Putamen (tissue), 1 donor: ENCODE measurements at places on chromosomes 16 and 17.
A peak's percentile ranks its signal among the peaks of the same experiment; 100 is the strongest.

- peak; percentile 90 for DNase-seq
Observed at GRCh38 chr16:1048442-1049112, 24.0 kb upstream of the SSTR5 start.

DNA sequence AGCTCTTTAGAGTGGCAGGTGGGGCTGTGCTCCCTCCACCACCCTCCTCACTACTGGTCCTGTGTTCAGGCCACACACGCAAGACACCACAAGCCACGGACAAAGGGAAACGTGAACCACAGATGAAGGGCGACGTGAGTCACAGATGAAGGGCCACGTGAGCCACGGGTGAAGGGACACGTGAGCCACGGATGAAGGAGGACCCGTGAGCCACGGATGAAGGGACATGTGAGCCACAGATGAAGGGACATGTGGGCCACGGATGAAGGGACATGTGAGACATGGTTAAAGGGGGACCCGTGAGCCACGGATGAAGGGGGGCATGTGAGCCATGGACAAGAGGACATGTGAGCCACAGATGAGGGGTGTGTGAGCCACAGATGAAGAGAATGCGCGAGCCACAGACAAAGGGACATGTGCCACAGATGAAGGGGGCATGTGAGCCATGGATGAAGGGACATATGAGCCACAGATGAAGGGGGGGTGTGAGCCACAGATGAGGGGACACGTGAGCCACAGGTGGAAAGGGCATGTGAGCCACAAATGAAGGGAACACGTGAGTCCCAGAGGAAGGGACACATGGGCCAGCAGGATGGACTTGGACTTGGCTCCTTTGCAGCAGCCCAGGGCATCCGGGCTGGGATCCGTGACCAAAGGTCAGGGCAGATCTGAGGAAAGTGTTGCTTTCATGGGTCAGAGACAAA is 15.6 kb downstream of the ZNF469 start:
- no peak for DNase-seq

- DNase-seq: no peak
Observed at GRCh38 chr16:11609474-11610120, 22.9 kb upstream of the LITAF start.

GRCh38 chr17:39952680-39953470 is 9.9 kb upstream of the GSDMA start:
- peak; percentile 94 for DNase-seq

DNA sequence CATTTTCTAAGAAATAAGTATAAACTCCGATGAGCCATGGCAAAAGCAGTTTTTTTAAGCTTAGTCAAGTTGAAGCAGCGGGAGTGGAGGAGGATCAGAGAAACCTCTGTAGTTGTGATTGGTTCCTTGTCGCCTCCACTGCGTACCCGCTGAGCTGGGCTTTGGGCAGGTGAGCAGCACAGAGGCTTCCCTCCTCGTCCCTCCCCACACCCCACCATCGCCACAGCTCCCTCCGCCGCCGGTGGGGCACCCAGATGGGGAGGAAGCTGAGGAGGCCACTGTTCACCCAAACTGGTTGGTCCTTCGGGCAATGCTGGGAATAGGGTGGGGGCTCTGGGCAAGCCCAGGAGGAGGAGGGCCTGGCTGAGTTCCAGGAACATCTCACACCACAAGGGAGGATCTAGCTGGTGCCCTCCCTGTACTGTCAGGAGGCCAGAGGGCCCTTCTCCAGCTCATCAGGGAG is 5.2 kb upstream of the MRPL38 start:
- DNase-seq: no peak

- DNase-seq: no peak
Observed at GRCh38 chr17:62794666-62794971, 13.5 kb downstream of the MARCHF10 start.

DNA sequence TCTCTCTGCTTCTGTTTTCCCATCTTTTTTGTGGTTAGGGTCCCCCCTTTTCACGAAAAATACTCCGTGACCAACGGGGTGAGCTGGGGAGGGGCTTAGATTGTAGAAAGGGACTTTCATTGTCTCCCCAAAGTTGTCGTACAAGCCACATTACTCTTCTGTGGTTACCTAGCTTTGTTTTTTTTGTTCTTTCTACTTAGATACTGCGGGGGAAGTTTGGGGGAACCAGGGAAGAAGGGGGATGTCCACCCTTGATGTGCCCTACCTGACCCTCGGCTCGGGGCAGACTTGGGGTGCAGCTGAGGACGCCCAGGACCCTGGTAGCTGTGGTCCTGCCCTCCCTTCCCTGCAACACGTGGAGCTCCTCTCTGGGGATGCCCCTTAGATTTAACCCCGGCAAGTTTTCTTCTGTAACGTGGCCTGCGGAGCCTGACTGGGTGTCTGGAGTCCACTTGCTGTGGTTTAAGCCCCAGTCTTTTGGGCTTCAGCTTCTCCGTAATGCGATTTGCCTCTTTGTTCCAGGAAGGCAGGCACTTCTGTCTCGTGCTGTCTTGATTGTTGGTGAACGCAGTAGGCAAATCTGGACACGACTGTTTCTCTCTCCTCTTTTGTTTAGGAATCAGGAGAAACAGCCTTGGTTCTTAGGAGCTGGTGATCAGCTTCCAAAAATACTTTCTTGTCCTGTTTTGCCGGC is 892 bp downstream of the ABCC1 start:
- DNase-seq: no peak

- DNase-seq: no peak
Observed at GRCh38 chr16:20944861-20945574, 44.4 kb downstream of the LYRM1 start.

- peak; percentile 95 for DNase-seq
Observed at GRCh38 chr17:32483451-32484019, 3.3 kb upstream of the CDK5R1 start.

DNA sequence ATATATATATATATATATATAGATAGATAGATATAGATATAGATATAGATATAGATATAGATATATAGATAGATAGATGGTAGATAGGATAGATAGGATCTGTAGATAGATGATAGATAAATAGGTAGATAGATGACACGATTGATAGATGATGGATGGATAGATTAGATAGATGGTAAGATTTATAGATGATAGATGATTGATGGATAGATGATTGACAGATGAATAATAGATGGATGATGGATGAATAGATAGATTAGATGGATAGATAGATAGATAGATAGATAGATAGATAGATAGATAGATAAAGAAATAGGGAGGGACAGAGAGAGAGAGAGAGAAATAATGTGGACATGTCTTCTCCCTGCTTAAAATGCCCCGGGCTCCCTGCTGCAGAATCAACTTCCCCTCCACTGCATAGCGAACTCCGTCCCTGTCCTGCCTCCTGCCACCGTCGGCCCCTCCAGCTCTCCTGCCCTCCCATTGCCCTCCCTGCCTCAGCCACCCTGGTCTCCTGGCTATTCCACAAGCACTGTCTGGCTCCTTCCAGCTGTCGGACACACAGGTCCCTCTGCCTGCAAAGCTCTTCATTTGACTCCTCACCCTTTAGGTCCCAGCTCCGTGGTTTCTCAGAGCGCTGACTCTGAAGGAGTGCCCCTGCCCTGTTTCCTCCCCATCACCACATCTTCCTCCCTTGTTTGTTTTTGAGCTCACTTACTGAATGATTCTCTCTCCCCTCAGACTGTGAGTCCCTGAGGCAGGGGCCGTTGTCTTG is 254.0 kb downstream of the KATNIP start:
- DNase-seq: no peak

GRCh38 chr17:10757647-10758046 is 27.8 kb upstream of the TMEM220 start:
- no peak for DNase-seq

- DNase-seq: no peak
Observed at GRCh38 chr17:19392303-19392702, 5.3 kb upstream of the MFAP4 start.

- peak; percentile 47 for DNase-seq
Observed at GRCh38 chr17:76816590-76817135, 51.5 kb upstream of the MGAT5B start.

- no peak for DNase-seq
Observed at GRCh38 chr16:51426276-51426675, 275.2 kb upstream of the SALL1 start.

- DNase-seq: peak; percentile 77
Observed at GRCh38 chr17:32285746-32286517, 20.3 kb downstream of the RHBDL3 start.

- DNase-seq: no peak
Observed at GRCh38 chr17:82866590-82867191, 26.9 kb upstream of the ZNF750 start.

DNA sequence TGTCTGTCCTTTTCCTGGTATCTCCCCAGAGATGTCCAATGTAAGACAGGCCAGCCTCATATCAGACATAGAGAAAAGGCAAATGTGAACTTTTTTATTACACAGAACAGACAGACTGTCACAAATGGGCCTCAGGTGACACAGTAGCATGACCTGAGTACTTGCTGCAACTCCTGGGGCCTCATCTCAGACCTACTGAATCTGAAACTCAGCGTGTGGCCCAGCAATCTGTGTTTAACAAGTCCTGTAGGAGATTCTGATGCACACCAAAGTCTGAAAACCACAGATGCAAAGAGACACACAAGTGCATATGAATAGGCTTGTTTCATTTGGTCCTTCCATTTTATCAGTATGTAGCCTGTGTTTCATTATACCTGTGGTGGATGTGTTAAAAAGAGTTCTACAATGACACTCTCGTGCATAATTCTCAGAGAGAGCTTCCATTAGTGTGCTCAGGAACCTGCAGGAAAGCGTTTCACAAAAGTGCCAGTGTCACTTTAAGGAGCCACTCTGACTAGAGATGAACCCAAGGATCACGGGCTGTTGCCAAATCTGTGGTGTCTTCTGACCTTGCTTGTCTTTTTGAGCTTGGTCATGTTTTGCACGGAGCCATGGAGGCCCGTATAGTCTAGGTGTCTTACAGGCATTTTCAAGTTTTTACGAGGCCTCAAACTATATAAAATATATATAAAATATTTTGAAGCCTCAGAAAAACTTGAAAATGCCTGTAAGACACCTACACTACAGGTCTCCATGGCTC is 33.8 kb upstream of the NF1 start:
- no peak for DNase-seq

- no peak for DNase-seq
Observed at GRCh38 chr17:29588017-29588561, 1.4 kb downstream of the GIT1 start.

- DNase-seq: no peak
Observed at GRCh38 chr17:21251337-21252010, 1.7 kb downstream of the NATD1 start.

GRCh38 chr17:31392856-31393748 is 1.6 kb downstream of the RAB11FIP4 start:
- no peak for DNase-seq

GRCh38 chr17:38508954-38509771 is 80.9 kb downstream of the ARHGAP23 start:
- peak; percentile 85 for DNase-seq

DNA sequence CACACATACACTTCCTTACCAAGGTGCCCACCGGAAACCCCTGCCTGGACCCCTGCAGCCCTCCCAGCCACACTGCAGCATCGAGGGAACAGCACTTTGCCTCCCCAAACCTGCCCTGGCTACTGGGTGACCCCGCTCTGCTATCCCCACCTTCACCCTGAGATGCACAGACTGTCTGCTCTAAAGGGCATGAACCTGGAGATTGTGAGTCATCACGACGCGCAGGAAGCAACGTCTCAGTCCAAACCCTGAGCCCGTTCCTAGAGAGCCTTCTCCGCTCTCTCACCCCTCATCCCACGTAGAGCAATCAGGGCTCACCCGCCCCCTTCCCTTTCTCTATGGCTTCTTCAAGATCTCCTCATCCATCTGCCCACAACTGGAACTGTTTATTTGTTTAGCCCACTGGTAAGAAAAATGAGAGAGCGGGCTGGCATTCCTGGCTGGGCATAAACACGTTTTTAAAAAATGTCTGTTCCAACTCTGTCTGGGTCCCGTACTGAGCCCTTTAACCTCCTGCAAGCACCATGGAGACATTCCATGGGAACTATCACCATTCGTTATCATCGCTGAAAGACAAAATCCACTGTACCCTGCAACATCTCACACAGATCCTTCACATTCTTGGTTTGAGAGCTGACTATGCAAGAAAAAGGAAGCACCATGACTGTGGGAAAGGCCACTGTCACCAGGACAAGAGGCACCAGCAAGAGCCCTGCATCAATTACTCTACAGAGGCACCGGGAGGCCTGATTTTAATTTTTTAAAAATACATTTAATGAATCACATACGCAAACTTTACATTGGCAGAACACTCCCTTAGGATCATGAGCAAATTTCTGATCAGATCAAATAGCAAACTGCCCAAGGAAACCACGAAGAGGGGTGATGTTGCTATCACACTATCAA is 28.2 kb downstream of the ZFHX3 start:
- no peak for DNase-seq

GRCh38 chr17:78338486-78339259 is 21.2 kb downstream of the SOCS3 start:
- no peak for DNase-seq

DNA sequence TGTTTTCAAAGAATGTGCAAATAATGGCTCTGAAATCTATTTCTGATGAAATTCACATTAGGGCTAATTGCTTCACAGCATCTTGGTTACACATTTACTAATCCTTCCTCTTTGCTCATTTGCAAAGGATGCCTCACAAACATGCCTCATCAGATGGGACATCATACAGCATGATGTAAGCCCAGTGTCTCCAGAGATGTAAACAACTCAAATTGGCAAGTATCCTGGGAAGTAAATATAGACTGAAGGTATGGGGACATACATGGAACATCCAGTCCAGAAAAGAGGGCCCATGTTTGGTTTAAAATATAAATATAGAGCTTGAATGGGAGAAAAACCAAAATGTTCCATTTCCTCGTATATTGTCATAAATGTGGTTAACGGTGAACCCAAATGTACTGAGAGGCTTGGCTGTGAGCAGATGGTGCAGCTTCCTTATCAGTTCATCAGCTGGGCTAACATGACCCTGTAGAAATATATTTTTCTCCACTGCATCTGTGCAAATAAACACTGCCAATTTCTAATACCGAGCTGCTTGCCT is 142.9 kb upstream of the NUDT7 start:
- no peak for DNase-seq

- DNase-seq: no peak
Observed at GRCh38 chr17:49123061-49123460, 9.5 kb upstream of the B4GALNT2 start.

- DNase-seq: peak; percentile 52
Observed at GRCh38 chr16:72172105-72173034, at the start of gene PMFBP1. TSS of gene PMFBP1 (minus strand) at chr16:72172155. CDS start at chr16:72171208, 947 bp downstream.

DNA sequence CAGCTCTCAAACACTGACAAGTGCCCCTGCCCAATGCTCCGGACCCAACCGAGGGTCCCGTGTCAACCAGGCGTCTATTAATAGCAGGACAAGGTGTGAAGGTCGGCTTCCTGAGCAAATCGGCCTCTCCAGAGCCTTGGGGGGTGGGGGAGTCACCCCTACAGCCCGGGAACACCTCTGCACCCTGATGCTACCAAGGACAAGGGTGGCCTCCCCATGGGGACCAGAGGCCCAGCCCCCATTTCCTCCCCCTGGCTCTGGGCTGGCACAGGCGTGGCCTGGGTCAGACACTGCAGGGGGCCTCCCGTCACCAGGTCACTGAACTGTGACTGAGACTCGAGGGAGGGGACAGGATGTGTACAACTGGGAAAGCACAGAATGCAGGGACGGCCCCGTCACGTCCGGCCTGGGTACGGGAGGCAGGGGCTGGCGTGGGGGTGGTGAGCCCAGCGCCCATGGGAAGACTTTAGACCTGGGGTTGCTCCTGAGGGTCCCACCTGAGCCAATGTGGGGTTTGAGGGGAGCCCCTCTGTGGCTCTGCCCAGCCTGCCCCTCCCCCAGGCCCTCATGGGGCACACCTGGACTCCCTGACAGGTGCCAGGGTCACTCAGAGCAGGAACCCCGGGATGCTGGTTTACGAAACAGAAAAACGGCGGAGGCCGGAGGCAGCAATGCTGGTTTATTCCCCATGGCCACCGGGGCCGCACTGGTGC is 579 bp upstream of the CYBA start:
- DNase-seq: no peak
